ENCODE measurements at places on chromosomes 7 and 10. TPM values are rescaled to one million over a fixed set of nuclear protein-coding genes. Genes with fewer than 3 reads are reported as not detected.

The UPP1 gene
- total RNA-seq: 46.1 TPM

- no peak for DNase-seq
These were observed 21.3 kb upstream of the TMEM254 start for GRCh38 chr10:80057171-80057570.

GRCh38 chr10:8473205-8473604 is 418.7 kb downstream of the GATA3 start:
- DNase-seq: no peak

DNA sequence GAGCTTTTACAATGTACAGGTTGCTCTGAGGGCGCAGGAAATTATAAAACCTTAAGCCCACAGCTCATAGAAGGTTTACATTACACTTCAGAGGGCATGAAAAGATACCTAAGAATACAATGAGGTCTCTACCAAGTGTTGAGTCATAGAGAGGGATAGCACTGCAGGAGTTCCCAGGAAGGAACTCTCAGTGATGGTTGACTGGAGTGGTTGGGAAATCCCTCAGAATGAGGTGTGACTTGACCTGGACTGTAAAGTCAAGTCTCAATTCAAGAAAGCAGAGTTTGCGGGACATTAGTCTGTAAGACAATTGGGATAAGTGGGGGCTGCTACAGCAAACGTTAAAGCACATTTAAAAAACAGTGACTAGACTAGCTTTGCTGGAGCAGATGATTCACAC is 21.9 kb downstream of the TNKS2 start:
- peak; percentile 15 for DNase-seq

GRCh38 chr7:110944966-110945644 is 145.8 kb upstream of the LRRN3 start:
- DNase-seq: peak; percentile 2

GRCh38 chr7:1124816-1125602 is 35.0 kb downstream of the ZFAND2A start:
- DNase-seq: no peak

The ABCC2 gene
- 0.44 TPM for total RNA-seq

DNA sequence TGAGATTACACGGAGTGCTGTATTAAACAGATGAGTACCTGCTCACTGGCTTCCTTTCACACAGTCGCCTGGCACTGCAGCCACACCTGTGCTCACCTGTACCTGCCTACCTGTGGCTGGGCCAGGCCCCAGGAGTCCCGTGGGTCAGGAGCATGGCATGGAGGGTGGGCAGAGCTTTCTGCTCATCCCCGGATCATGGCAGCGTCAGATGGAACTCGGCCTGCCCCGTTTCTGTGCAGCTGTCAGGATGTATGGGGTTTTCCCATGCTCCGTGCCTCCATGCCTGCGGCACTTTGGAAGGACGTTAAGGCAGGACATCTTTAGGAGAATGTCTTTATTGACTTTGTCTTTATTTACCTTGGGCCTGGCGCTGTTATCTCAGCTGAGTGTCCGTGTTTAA is 112.2 kb downstream of the MGMT start:
- no peak for DNase-seq

The ZDHHC6 gene
- total RNA-seq: 12.3 TPM

GRCh38 chr10:26368463-26368862 is 69.7 kb upstream of the APBB1IP start:
- no peak for DNase-seq

- DNase-seq: no peak
These were observed 27.1 kb downstream of the YKT6 start for GRCh38 chr7:44227911-44228310.

- DNase-seq: no peak
These were observed 50.0 kb downstream of the NKX6-2 start for GRCh38 chr10:132735923-132736391.

- DNase-seq: peak; percentile 72
These were observed 651 bp downstream of the MYO3A start for GRCh38 chr10:25934621-25935139.

- DNase-seq: no peak
These were observed 785.2 kb downstream of the TYW1 start for GRCh38 chr7:67781841-67782240.

DNA sequence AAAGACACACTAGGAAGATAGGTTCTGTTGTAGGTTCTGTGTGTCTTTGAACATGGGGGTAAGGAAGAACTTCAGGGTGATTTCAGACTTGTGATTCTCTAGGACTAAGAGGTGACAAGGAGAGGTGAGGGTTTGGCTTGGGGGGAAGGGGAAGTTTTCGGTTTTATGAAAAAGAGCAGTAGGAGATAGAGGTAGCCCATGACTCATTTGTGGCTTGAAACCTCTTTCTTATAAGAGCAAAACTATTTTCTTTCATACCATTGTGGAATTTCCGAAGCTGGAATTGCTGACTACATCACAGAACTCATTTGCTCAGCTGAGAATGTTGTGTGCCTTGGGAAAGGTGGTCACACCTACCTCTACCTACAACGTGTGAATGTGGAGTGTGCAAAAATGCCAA is 39.6 kb upstream of the IKZF1 start:
- DNase-seq: no peak

DNA sequence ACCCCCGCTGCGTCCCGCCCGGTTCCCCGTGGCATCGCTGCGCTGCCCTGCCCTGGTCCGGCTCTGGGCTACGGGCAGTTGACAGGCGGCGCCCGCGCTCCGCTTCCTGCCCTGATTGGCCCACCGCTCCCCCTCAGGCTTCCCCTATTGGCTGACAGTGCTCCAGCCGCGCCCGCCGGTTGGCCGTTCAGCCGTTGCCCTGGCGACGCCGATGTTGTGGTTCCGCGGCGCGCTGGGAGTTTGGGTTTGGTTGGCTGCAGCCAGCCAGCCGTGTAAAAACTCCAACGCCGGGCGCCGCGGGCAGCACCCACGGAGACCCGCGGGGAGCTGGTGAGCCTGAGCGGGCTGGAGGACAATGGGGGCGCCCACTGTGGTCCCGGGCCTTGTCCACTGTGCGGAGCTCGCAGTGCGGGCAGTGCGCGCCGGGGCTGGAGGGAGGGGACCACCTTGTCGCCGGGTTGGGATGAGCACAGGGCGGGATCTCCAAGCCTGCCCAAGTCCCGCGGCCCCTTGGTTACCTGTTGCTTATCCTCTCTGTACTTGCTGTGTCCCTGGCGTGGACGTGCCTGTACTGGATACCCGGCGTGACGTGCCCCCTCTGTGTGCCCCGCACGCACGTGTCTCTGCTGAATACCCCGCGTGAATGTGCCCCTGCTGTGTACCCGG is at the start of gene C7orf57:
Gene C7orf57 (plus strand): TSS at position 243 of the 666 bp plus-strand sequence. CDS start 766 bp downstream, outside the sequence.
- DNase-seq: peak; percentile 97

The CCDC7 gene
- 2.7 TPM for total RNA-seq

DNA sequence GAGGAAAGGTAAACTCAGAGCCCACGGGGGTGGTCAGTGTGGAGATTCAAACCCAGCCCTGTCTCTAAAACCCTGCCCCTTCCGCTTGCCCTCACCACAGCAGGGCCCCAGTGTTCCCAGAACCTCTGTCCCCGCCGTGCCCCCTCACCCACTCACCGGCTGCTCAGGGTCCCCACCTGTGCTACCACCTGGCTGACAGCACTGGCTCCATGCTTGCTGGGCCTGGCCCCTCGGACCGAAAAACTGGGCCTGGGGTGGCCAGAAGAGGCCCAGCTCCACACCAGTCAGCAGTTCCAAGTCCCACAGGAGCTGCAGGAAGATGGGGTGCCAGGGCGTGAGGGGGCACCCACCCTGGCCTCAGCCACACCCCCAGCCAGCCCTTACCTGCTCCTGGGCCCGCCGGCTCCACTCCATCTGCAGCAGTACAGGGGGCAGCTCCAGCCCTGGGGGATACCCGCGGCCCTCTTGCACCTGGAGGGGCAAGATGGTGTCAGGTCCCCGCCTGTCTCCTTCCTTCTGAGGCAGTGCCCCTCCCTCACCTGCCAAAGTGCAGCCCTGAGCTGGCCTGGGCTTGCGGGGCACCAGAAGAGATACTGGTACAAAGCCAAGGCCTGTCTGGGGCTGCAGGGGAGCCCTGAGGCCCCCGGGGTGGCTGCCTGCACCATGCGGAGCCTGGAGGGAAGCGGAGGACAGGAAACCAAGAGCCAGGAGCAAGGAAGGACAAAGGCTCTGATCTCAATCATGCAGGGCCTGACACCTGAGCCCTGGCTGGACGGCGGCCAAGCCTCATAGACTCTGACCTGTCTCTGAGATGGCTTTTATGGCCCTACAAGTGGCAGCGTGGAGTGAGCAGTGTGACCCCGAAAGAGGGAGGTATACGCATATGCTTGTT is 11.7 kb downstream of the ATP6V1F start:
- peak; percentile 53 for DNase-seq

DNA sequence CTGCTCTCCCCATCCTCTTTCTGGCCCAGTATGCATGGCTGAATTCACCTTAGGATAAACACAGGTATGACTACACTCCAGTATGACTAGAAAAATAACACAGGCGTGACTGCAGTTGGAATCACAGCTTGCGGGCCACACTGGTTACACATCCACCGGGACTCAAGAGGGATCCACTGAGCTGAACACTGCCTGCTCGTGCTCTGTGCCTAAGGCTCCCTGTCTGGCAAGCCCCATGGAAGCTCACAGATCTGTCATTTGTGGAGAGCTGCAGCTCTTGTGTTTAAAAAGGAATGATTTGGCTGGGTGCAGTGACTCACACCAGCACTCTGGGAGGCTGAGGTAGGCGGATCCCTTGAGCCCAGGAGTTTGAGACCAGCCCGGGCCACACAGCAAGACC is 26.8 kb downstream of the VOPP1 start:
- DNase-seq: no peak

GRCh38 chr7:44375926-44376342 is 50.5 kb upstream of the CAMK2B start:
- peak; percentile 10 for DNase-seq
